ENCODE measurements at places on chromosomes 3 and 15.
A peak's percentile ranks its signal among the peaks of the same experiment; 100 is the strongest.

DNA sequence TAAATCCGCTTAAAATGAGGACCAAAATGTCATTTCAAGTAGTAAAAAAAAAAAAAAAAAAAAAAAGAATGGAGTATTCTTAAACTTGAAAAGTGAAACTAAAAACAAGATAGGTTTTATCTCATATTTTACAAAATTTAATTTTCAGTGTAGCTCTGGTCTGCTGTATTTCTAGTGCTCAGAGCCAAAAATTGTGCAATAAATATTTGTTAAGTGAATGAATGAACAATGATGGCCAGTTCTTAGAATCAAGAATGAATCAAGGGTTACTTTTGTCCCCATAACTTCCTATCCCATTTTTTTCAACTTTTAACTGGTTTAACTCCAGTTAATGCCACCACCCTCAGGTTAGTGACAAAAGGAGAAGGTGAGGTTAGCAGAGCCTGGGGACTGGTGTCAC, 214.4 kb downstream of the ABHD5 start:
- DNase-seq: no peak

DNA sequence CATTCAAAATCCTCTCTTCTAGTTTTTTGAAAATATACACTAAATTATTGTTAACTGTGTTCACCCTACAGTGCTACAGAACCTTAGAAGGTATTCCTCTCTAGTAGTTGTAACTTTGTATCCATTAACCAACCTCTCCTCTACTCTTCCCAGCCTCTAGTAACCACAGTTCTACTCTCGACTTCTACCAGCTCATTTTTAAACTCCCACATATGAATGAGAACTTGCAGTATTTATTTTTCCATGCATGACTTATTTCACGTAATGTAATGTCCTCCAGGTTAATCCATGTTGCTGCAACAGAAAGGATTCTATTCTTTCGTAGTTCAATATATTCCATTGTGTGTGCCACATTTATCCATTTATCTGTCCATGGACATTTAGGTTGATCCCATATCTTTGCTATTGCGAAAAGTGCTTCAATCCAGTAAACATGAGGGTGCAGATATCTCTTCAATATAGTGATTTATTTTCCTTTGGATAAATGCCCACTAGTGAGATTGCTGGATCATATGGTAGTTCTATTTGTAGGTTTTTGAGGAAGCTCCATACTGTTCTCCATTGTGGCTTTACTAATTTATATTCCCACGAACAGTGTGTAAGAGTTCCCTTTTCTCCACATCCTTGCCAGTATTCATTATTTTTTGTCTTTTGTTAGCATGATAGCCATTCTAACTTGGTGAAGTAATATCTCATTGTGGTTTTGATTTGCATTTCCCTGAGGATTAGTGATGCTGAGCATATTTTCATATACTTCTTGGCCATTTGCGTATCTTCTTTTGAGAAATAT, 113.7 kb upstream of the SMAD3 start:
- no peak for DNase-seq

DNA sequence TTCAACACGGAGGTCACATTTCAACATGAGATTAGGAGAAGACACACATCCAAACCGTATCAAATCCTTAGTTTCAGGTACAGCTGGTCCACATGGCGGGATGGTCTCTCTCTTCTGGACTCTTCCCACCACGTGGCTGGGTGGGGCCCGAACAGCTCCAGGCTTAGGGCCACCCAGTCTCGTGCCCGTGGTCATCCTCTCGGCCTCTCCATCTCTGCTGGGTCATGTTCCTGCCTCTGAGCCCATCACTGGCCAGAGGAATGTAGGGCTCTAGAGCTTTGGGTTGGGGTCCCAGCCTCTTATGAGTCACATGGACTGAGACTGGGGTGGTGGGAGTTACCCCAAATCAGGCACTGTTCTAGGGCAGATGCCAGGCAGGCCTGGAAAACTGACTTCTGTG, 12.2 kb downstream of the SYNM start:
- DNase-seq: no peak

GRCh38 chr3:44179246-44179645, 62.4 kb upstream of the TOPAZ1 start:
- DNase-seq: no peak

DNA sequence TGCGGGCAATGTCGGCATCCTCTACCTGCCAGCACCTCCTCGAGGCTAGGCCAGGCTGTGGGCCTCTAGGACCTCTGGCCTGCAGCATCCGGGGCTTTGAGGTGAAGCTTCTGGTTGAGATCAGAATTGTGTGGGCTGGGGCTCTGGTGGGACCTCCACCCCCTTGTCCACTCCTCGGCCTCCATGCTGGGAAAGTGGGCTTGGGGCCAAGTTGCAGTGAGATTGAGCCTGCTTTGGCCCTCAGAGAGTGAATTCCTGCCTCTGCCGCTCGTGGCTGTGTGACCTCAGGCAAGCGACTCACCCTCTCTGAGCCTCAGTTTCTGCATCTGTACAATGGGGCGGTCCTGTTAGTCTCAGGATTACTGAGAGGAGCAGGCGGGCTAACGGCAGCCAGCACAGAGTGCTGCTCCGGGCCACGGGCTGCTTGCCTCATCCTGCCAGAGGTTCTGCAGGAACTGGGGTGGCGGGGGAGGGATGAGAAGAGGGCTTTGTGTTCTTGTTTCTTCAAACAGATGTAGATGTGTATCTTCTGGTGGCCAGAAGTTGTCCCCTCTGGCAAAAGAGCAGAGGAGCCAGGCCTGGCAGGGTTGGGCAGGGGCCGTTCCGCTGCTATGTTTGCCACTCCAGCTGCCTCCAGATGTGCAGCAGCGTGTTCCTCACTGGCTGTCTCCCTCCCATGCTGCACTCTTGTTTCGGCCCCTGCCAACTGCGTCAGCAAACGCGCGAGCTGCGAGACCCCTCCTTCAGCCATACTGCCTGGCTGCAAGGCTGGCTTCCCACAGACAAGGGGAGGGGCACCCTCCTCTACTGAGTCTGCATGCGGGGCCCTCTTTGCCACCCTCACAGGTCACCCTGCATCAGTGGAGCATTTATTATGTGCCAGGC, 33.7 kb downstream of the FBLN2 start:
- no peak for DNase-seq

DNA sequence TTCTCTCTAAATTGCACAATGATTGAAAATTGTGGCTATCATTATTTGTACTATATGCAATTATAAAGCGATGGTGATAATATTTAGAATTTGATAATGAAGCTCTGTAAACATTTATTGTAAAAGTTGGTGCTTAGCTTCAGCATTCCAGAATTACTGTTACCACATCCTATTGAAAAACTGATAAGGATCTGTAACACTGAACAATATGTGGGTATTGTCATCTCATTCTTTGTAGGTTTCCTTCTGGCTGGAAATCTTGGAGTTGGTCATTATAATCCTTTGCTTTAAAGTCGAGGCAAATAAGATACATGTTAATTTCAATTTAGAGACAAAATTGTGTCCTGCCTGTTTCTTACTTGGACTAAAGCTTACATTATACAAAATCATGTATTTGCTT, 323.4 kb upstream of the GOLIM4 start:
- no peak for DNase-seq

DNA sequence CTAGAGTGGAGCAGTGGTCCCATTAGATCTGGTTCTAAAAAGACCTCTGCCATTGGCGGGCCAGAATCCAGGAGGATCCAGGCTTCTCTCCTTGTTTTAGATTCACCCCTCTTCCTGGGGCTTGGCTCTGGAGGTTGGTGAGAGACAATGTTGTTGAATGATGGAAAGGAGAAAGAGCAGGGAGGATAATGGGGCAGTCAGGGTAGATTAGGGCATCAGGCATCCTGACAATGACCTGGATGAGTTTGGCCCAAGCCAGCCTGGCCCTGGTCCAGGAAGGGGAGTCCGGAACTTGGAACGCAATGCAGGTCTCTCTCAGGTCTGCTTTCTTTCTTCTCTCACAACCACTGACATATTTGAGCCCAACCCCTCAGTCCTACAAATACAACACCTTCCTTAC, 260.1 kb upstream of the RASGRP1 start:
- DNase-seq: no peak

GRCh38 chr3:5929027-5929426, 741.5 kb downstream of the EDEM1 start:
- no peak for DNase-seq

GRCh38 chr3:41701191-41701698, 260.7 kb downstream of the ULK4 start:
- no peak for DNase-seq

DNA sequence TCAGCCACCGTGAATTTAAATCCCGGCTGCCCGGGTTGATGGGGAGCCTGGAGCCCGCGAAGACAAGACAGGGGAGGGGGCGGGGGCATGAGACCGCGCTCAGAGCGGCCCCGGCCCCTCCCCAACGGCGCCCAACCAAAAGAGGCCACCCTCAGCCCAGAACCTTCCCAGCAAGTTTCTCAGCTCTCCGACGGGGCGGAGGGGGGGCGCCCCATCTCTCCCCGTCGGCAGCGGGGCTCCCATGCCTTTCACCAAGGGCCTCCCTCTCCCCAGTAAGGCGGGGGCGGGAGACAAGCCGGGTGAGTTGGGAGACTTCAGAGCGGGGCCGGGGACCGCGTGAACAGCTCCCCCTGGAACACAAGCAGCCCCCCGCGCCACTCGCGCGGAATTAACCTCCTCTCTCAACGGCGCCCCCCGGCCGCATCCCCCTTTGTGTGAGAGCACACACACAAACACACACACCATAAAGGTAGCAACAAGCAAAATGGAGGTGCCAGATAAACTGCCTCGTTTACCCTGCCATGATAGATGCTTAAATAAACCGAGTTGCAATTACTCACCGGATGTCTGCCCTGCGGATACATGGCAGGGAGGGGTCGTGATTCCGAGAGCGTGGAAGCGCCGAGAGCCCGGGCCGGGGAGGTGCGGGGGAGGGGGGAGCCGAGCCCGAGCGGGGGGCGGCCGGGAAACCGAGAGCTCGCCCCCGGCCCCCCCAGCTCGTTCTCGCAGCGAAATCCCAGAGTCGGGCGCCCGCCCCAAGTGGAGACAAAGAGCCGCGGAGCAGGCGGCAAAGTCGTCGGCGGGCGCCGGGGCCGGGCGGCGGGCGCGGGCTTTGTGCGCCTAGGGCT, 1.3 kb downstream of the TLE3 start:
- DNase-seq: no peak

GRCh38 chr3:31364711-31365110, 168.0 kb upstream of the STT3B start:
- no peak for DNase-seq

GRCh38 chr15:66938114-66938830, 127.1 kb upstream of the SMAD3 start:
- DNase-seq: no peak

DNA sequence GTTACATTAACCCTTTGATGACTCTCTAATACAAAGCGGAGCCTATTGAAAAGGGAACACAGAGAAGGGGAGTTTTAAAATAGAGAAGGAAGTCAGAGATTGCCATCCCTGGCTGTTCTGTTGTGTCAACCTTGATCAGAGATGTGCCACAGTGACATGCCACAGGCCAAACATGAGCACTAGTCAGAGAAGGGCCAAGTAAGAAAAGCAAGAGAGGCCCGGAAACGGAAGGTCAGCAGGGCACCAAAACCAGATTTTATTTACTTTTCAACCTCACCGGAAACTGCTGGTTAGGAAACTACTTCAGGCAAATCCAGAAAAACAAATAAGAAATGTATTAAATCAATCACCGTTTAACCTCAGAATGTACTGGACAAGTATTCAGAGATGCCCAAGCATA, 171.8 kb downstream of the ALCAM start:
- no peak for DNase-seq

GRCh38 chr3:30611613-30612436, 5.4 kb downstream of the TGFBR2 start:
- DNase-seq: peak; percentile 50

DNA sequence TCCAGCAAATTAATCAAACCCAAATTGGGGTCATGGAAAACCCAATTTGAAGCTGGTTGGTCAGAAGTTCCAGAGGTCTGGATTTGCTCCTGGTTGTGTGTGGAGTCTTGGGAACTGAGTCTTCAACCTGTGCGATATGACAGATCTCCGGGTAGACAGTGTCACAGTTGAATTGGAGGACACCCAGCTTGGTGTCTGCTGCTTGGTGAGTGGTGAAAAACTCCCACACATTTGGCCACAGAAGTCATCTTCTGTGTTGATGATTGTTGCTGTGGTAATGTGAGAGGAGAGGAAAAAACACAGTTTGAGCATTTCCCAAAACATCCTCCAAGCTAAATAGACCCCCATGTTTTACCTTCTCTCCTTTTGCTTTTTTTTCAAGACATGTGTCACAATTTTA, 218.1 kb downstream of the TP63 start:
- no peak for DNase-seq

- DNase-seq: no peak
Observed at GRCh38 chr3:59698091-59698490, 648.3 kb upstream of the CFAP20DC start.

- no peak for DNase-seq
Observed at GRCh38 chr15:85956532-85957275, 123.0 kb upstream of the AGBL1 start.

DNA sequence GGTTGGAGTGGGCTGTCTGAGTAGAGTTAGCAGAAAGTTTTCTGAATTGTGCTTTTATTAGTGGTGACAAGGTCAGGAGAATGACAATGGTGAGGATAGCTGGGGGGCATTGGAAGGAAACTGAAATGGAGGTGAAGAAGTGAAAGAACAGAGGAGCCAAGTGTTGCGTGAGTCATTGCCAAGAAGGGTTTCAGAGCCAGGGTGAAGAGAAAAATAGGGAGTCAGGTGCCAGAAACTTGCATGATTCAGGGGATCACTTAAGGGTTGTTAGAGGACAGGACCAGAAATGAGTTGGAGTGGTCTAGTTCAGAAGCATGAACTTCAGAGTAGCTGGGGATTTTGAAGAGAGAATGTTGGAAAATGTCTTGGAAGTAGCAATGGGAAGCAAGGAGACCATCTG, 86.0 kb upstream of the GALNT15 start:
- DNase-seq: no peak

DNA sequence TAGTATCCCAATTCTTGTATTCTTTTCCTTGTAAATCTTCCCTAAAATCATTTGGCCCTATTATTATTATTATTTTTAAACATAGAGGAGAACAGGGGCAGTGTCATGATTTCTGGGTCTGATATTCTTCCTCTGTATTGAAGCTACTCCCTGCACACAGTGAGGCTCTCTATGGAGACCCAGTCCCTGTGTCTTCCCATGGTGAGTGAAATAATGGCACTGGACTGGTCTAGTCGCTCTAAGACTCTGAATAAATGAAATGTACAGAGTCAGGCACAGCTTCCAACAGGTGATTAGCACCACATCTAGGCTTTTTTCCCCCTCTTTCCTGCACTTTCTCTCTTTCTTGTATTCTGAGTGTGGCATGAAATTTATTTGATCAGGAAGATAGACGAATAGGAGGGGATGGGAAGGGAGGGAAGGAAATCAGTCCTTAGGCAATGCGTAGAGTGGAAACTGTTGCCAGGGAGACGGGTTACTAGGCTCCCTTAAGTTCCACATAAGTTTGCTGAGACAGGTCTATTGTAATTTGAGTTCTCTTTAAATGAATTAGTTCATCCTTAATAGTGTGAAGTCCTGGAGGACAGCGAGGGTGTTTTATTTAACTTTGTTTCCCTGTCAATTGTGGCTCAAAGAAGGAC, 49.0 kb upstream of the NDN start:
- no peak for DNase-seq

GRCh38 chr3:106440672-106441071, 571.9 kb upstream of the CBLB start:
- DNase-seq: no peak
